GM13976 (cell line): ENCODE measurements at places on chromosomes 2 and 18.

- DNase-seq, result no peak
Observed at GRCh38 chr2:168731616-168732015, 70.8 kb upstream of the NOSTRIN start.

DNA sequence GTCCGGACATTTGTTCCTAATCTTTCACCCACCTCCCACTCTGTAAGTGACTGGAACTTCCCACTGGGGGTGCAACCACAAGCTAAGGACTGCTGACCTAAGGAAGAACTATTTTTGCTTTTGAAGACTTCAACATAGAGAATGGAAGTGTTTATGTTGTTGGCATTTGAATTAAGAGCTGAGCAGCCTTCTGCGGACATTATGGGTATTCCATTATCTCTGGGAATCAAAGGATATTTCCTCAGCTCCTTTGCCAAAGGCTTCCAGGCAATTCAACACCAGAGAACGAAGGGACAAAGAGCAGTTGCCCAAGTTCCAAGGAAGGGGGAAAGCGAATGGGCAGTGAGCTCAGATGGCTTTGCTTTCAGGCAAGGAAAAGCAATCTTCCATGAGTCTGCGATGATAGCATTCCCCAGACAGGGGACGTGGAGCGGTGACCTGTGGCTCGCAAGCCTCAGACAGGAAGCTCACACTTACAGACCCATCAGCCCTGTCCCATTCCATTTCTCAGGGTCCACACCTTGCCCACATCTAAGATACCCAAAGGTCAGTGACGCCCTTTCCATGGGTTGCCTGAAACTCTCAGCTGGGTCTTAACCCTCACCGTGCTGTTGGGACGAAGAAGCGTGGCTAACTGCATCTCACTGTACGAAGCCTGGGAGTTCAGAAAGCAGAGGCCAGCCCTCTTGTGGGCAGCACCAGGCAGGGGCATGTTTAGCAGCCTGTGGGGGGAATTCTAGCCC, 116.8 kb downstream of the COPS8 start:
- DNase-seq, result no peak

- no peak for DNase-seq
Observed at GRCh38 chr2:83022631-83023210, 1436.4 kb downstream of the SUCLG1 start.

- no peak for DNase-seq
Observed at GRCh38 chr2:43491065-43491639, 104.7 kb downstream of the THADA start.
